ENCODE measurements at places on chromosomes 3 and 15. TPM values are rescaled to one million over a fixed set of nuclear protein-coding genes. Genes with fewer than 3 reads are reported as not detected.

The PROS1 gene
- 19.1 TPM for total RNA-seq

The CLDN11 gene
- 0.43 TPM for total RNA-seq

The PPM1L gene
- total RNA-seq = 4.1 TPM

The KCNAB1 gene
- total RNA-seq = under 0.01 TPM

The CPNE4 gene
- total RNA-seq = 0.28 TPM

The C3orf18 gene
- 0.68 TPM for total RNA-seq

The SAMMSON gene
- not detected for total RNA-seq

The MME gene
- total RNA-seq = 16.1 TPM

The MRPS11 gene
- 21.5 TPM for total RNA-seq

The LRRC31 gene
- not detected for total RNA-seq

The NTRK3 gene
- total RNA-seq = not detected

The ZBTB38 gene
- 139 TPM for total RNA-seq
